ENCODE measurements at places on chromosomes 11 and 22.

DNA sequence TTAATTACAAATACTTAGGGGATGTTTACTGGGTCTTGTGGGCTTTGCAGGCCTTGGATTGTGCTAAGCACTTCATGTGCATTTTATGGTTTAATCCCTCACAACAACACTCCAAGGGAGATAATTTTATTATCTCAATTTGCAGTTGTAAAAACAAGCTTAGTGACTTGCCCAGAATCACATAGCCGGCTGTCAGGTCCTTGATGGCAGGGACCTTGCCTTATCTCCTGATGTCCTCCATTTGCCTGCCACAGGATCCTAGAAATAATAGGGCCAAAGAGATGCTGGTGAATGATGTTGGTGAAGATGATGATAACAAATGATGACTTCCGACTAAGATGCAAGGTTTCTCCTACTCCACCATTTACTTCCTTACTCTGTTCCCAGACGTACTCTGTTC is 385.4 kb downstream of the TMEM135 start:
- no peak for DNase-seq

- no peak for DNase-seq
These were observed 90.4 kb downstream of the CWC15 start for GRCh38 chr11:94882931-94883330.

DNA sequence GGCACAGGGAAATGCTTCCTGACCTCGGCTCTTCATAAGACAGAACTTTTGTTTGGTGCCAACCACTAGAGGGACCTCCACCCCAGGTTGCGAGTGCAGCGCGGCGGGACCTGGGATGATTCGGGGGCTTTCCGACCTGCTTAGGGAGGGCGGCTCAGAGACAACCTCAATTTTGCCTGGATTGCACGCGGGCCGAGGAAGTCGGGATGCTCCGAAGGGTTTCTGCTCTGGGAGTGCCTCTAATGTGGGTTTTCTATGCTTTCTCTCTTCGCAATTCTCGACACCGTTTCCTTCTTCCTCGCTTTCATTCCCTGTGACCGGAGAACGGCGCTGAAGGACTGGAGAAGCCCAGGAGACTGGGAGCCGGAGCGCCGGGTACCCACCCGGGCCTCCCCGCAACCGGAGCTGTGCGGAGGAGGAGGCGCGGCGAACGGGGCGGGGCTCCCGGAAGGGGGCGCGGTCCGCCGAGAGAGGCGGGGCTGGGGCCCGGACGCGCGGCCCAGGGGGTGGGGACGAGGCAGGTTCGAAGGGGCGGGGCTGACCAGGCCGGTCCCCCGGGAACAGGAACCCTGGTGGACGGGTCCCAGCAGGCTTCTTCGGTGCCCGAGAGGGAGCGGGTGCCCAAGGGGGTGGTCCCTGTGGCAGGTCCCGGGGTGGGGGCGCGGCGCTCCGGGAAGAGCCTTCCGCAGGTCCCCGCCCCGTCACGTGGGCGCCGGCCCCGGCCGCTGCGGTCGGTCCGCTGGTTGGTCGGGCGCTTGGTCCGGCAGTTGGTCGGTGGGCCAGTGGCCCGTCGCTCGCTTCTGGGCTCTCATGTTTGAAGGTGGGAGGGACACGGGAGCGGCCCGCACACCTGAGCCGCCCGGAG is at the start of gene PPFIBP2:
Gene PPFIBP2 (plus strand): TSS at position 766 of the 865 bp plus-strand sequence. CDS start 35,477 bp downstream, outside the sequence.
- peak; percentile 71 for DNase-seq

- no peak for DNase-seq
These were observed 6.9 kb upstream of the SHANK3 start for GRCh38 chr22:50665738-50666137.

- DNase-seq, result no peak
These were observed 63.8 kb upstream of the TOP3B start for GRCh38 chr22:22046370-22046769.

GRCh38 chr22:44519886-44520285 is 21.9 kb upstream of the RTL6 start:
- DNase-seq, result no peak

GRCh38 chr11:100932474-100933100 is 197.0 kb downstream of the PGR start:
- no peak for DNase-seq

DNA sequence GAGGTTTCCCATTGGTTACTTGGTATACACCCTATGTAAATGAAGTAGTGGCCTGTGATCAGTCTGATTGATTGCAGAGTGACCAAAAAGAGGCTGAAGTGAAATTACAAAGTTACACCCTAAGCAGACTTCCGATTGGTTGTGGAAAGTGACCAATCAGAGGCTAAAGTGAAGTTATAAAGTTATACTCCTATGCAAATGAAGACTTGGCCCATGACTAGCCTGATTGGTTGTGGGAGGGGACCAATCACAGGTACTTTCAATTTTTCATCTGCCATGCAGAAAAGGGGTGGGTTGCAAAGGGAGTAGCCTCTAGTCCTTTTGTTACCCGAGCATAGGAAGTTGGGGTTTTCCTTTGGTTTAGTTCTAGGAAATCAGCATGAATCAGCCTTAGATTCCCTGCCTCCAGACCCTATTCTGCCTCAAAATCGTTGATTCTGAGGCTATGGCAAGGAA is 18.1 kb upstream of the CSTF3 start:
- no peak for DNase-seq

DNA sequence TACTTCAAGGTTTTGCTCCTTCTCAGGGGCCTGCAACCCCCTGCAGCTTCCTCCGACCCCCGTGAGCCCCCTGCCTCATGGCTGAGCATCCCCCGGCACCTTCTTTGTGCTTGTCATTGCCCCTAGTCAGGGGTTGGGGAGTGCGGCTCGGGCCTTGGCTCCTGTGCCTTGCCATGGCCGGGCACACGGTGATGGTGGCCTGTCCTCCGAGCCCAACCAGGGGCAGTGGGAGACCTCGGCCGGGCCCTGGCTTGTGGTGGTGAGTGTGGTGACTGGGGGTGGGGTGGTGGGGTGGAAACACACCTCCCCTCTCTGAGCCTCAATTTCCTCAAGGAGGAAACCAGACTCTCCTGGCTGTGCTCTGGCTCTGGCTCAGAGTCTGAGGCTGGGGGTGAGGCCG is 1.5 kb upstream of the MRGPRG start:
- no peak for DNase-seq

Measured in stimulated activated CD8-positive, alpha-beta memory T cell treated with anti-CD3 and anti-CD28 coated beads, Interleukin-15, amount 100 ng/mL, for 48 hours (primary cell).